ENCODE measurements at places on chromosomes 6 and 20.

DNA sequence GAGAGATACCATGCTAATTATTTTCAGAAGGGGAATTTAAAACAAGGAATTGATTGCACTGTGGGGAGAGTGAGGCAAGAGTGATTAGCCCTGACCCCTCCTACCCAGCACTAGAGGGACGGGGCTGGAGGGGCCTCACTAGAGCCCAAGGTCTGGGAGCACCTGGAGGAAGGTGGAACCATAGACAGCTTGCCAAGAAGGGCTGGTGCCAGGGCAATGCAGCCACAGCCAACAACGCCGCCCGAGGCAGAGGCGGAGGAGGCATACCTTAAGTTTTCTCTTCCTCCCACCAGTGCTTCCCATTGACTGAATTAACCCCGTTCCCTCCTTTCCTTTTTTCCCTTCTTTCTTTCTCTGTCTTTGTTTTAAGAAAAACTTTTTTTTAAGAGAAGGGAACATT, 40.0 kb downstream of the IYD start:
- H3K4me1 ChIP-seq = no peaks in the 10 kb centered on the region
- no peaks in the 10 kb centered on the region for H3K36me3 ChIP-seq
- H3K4me3 ChIP-seq = no peak overlapping the region
- no peak overlapping the region for H3K27ac ChIP-seq
- no peak for DNase-seq

GRCh38 chr6:106586815-106587415, 42.4 kb downstream of the RTN4IP1 start:
- no peaks in the 10 kb centered on the region for H3K4me1 ChIP-seq
- H3K4me3 ChIP-seq = no peak overlapping the region
- no peaks in the 10 kb centered on the region for H3K36me3 ChIP-seq
- no peak for DNase-seq

- no peak overlapping the region for H3K27ac ChIP-seq
- H3K4me3 ChIP-seq = no peak overlapping the region
- no peaks in the 10 kb centered on the region for H3K4me1 ChIP-seq
- no peaks in the 10 kb centered on the region for H3K36me3 ChIP-seq
- no peak for DNase-seq
- H3K27me3 ChIP-seq = peaks cover 1% of the 10 kb centered on the region
These were observed 143.5 kb upstream of the BMP2 start for GRCh38 chr20:6623989-6624388.

DNA sequence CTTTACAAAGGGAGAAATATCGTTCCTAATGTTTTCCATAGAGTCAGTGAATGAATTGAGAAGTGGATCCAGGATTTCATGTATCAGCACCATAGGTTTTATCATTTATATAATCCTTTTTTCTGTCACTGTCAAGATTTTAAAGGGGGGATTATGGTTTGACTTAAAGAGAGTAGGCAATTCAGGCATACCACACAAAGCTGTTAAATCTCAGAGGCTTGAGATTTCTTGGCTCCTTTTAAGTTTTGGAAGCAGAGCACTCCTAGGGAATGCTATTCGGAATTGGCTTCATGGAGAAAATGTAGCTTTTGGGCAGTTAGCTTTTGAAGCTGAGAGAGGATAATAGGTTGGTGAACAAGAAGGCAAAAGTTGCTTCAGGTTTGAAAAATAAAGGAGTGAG, 274.7 kb downstream of the SOX4 start:
- H3K4me1 ChIP-seq = peaks cover 2% of the 10 kb centered on the region
- DNase-seq = no peak
- H3K27me3 ChIP-seq = no peaks in the 10 kb centered on the region
- no peak overlapping the region for H3K4me3 ChIP-seq
- H3K27ac ChIP-seq = no peak overlapping the region

GRCh38 chr6:93424303-93425064, 5.1 kb upstream of the EPHA7 start:
- no peaks in the 10 kb centered on the region for H3K36me3 ChIP-seq
- no peaks in the 10 kb centered on the region for H3K4me1 ChIP-seq
- H3K27ac ChIP-seq = no peak overlapping the region
- no peak for DNase-seq
- H3K4me3 ChIP-seq = no peak overlapping the region

GRCh38 chr20:9068841-9069663, at the start of gene PLCB4:
Gene PLCB4, plus strand, starts transcription at chr20:9069087. Its CDS starts 238,728 bp downstream, at chr20:9307815.
- H3K4me3 ChIP-seq = peak within 1 kb of the TSS; percentile 90
- H3K36me3 ChIP-seq = no peaks in the 10 kb centered on the region
- peak within 1 kb of the TSS; percentile 84 for H3K27ac ChIP-seq

DNA sequence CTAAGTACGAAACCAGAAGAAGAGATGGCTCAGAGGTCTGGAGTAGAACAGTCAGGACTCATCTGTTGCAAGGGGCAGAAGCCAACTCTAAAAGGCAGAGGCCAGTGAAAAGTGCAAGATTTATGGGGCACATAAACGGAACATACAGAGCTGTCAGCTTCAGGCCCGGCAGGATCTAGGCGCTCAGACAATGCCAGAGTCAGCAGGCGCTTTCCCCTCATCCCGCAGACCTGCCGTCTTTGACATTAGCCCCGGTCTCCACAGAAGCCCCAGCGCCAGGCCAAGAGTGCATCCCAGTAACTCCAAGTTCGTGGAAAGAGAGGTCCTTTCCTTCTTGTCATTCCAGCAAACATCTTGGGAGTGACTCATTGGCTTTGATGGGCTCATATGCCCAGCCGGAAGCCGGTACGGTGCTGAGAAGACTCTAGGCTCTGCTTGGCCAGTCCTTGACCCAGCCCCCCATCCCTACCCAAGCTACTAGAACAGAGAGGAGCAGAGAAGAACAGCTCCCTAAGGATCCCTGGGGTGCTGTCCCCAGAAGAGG, 260.9 kb downstream of the TAF4 start:
- no peak for DNase-seq
- H3K36me3 ChIP-seq = no peaks in the 10 kb centered on the region
- H3K27me3 ChIP-seq = no peaks in the 10 kb centered on the region
- no peaks in the 10 kb centered on the region for H3K4me1 ChIP-seq
- no peak overlapping the region for H3K4me3 ChIP-seq

GRCh38 chr6:72636215-72636614, 14.4 kb downstream of the KCNQ5 start:
- H3K4me3 ChIP-seq = no peak overlapping the region
- no peak for DNase-seq
- no peak overlapping the region for H3K27ac ChIP-seq
- no peaks in the 10 kb centered on the region for H3K36me3 ChIP-seq

GRCh38 chr6:9982215-9982614, 432.7 kb downstream of the TFAP2A start:
- H3K4me1 ChIP-seq = no peaks in the 10 kb centered on the region
- H3K36me3 ChIP-seq = no peaks in the 10 kb centered on the region
- DNase-seq = no peak
- H3K27ac ChIP-seq = no peak overlapping the region

DNA sequence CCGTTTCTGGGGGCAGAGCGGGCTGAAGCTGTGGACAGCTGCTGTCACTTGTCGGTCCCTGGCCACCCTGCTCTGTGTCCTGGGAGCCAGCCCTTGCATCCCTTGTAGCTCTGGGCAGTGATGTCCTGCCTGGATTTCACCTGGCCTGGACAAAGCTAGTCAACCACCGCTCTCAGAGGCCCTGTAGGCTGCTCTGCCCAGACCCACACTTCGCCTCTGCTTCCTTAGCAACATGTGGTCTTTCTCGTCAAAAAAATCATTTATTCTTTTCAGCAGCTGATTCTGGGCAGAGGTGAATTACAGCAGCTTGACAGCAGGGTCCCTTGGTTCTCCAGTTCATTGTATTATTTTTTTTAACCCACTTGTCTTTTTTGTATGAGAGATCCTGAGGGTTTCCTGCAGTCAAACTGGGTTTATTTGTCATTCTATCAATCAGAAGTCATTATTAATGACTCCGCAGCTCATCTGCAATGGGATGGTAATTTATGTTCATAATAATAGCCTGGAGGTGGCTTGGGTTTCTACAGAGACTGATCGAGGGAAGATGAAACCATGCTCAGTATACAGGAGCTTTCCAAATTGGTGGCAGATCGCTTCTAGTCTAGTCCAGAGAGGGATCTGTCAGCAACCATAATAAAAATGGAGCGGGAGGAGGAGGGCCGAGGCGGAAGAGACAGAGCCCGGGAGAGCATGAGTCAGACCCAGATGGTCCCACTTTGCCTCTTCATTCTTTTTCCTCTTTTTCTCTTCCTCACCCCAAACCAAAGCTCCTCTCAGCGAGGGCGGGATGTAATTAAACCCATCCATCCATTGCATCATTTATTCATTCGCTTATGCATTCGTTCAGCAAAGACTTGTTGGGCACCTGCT, 22.4 kb downstream of the EDN3 start:
- H3K4me1 ChIP-seq = no peaks in the 10 kb centered on the region
- H3K27ac ChIP-seq = no peak overlapping the region
- DNase-seq = no peak
- no peak overlapping the region for H3K4me3 ChIP-seq

- no peak for DNase-seq
- H3K4me1 ChIP-seq = no peaks in the 10 kb centered on the region
- H3K4me3 ChIP-seq = no peak overlapping the region
- no peak overlapping the region for H3K27ac ChIP-seq
These were observed 21.6 kb downstream of the SPAG4 start for GRCh38 chr20:35637276-35637675.

- no peak overlapping the region for H3K4me3 ChIP-seq
- H3K27me3 ChIP-seq = no peaks in the 10 kb centered on the region
- H3K36me3 ChIP-seq = peaks cover 2% of the 10 kb centered on the region
These were observed 115.3 kb downstream of the COL12A1 start for GRCh38 chr6:75090576-75090975.

DNA sequence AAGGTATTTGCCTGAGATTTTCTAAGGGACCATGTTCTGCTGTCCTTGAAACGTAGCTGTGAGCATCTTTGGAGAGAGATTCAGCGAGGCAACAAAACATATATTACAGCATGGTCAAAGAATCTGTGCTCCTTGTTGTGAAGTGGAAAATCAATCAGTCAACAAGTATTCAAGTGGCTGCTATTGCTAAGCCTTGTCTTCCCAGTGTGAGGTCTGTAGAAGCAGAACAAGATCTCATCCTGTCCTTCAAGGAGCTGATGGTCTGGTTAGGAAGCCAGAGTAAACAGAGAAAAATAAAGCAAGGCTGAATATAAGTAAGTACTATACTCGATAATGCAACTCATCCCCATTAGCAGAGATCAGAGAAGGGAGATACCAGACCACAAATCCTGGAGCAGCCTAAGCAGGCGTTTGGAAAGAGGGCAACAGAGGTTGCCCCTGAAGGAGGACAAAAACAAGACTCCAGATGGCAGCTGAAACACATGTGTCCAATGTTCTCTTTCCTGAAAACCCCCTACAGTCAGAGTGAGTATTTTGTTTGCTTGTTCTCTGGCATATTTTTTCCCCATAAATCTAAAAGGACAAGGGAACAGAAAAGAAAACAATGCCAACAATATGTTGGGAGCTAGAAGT, 392.0 kb downstream of the SYNE1 start:
- H3K36me3 ChIP-seq = peaks cover 3% of the 10 kb centered on the region
- H3K27ac ChIP-seq = peak overlapping the region; percentile 83
- no peak for DNase-seq
- peaks cover 14% of the 10 kb centered on the region for H3K4me1 ChIP-seq

GRCh38 chr6:110833831-110834230, 18.6 kb upstream of the CDK19 start:
- H3K36me3 ChIP-seq = no peaks in the 10 kb centered on the region
- H3K4me3 ChIP-seq = no peak overlapping the region
- DNase-seq = no peak
- H3K27ac ChIP-seq = no peak overlapping the region
- no peaks in the 10 kb centered on the region for H3K27me3 ChIP-seq
- no peaks in the 10 kb centered on the region for H3K4me1 ChIP-seq

GRCh38 chr6:97701801-97702200, 418.8 kb upstream of the MMS22L start:
- no peaks in the 10 kb centered on the region for H3K36me3 ChIP-seq
- H3K27ac ChIP-seq = no peak overlapping the region
- no peaks in the 10 kb centered on the region for H3K27me3 ChIP-seq
- no peak for DNase-seq

DNA sequence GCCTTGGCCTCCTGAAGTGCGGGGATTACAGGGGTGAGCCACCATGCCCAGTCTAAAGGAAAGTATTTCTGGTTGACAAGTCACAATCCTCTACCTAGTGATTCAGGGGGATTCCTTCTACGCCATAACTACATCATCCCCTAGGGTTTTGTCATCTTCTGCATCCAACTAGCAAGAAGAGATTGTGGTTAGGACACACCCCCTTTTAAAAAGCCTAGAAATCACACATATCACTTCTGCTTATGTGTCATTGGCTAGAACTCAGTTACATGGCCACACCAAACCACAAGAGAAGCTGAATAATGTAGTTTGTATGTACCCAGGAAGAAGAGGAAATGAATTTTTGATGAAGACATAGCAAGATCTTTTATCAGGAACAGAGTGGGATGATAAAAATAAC, 14.7 kb upstream of the CHD6 start:
- no peak overlapping the region for H3K4me3 ChIP-seq
- no peak for DNase-seq
- H3K27me3 ChIP-seq = no peaks in the 10 kb centered on the region
- no peaks in the 10 kb centered on the region for H3K4me1 ChIP-seq
- H3K27ac ChIP-seq = no peak overlapping the region

GRCh38 chr20:62979876-62980373, 26.8 kb downstream of the BHLHE23 start:
- no peak overlapping the region for H3K27ac ChIP-seq
- H3K36me3 ChIP-seq = no peaks in the 10 kb centered on the region
- H3K4me3 ChIP-seq = no peak overlapping the region
- H3K4me1 ChIP-seq = no peaks in the 10 kb centered on the region

DNA sequence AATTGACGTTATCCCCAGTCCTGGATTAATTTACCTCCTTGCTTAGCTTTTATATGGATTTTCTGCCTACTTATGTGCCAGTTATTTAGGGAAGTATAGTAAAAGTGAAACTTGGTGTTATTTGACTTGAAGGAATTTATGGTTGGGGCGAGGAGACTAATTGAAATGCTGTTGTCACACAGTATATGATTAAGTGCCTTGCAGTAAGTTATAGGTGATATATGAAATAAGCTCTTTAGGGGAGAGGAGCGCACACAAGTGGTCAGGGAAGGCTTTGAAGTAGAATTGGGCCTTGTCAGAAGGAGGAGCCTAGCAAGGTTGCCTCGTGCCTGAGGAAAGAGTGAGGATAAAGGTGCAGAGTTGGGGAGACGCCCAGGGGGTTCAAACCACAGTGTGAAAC, 20.5 kb downstream of the NCOA7 start:
- H3K4me1 ChIP-seq = peaks cover 2% of the 10 kb centered on the region
- H3K27ac ChIP-seq = no peak overlapping the region
- no peak overlapping the region for H3K4me3 ChIP-seq
- no peaks in the 10 kb centered on the region for H3K27me3 ChIP-seq

- H3K4me1 ChIP-seq = no peaks in the 10 kb centered on the region
- H3K36me3 ChIP-seq = no peaks in the 10 kb centered on the region
- H3K4me3 ChIP-seq = no peak overlapping the region
These were observed 109.6 kb downstream of the RTN4IP1 start for GRCh38 chr6:106519460-106520394.

GRCh38 chr6:38364775-38365174, 275.0 kb downstream of the BTBD9 start:
- H3K4me1 ChIP-seq = no peaks in the 10 kb centered on the region
- no peak for DNase-seq
- no peaks in the 10 kb centered on the region for H3K36me3 ChIP-seq
- no peak overlapping the region for H3K4me3 ChIP-seq
- H3K27ac ChIP-seq = no peak overlapping the region

GRCh38 chr20:25584905-25585704, at the start of gene NINL:
Gene NINL, minus strand, starts transcription at chr20:25585531. Its CDS starts 58,944 bp downstream, at chr20:25526587.
- H3K27ac ChIP-seq = no peak within 1 kb of the TSS
- no peaks in the 10 kb centered on the region for H3K4me1 ChIP-seq
- H3K27me3 ChIP-seq = no peaks in the 10 kb centered on the region

Data from aorta (tissue), 5 donors.